ENCODE measurements at places on chromosomes 7 and 10.
A peak's percentile ranks its signal among the peaks of the same experiment; 100 is the strongest.

DNA sequence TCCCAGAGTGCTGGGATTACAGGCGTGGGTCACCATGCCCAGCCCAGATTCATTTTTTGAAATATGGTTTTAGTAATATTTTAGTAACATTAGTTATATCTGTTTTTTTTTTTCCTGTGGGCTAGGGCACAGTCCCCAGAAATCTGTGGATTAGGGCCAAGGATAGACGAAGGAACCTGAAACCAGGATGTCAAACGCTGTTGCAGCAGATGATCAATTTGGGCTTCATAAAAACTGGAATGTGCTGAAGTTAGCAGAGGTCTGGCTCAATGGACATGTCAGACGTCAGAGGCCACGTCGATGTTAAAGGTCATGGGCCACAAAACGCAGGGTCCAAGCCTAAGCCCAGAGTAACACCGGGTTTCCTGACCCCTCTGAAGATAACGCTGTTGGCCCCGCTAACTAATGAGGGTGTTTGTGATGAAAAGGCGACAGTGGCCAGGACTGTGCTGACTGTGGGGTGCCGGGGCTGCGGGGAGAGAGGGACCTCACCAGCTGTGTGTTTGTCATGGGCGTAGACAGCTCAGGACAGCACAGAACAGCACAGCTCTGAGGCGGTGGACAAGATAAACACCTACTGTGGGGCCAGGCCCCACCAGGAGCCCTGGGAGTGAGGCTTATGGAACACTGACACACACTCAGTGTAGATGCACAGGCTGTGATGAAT, 23.8 kb upstream of the GTPBP4 start:
- no peak for DNase-seq

- no peak for DNase-seq
Observed at GRCh38 chr7:151705636-151706276, 171.2 kb downstream of the PRKAG2 start.

DNA sequence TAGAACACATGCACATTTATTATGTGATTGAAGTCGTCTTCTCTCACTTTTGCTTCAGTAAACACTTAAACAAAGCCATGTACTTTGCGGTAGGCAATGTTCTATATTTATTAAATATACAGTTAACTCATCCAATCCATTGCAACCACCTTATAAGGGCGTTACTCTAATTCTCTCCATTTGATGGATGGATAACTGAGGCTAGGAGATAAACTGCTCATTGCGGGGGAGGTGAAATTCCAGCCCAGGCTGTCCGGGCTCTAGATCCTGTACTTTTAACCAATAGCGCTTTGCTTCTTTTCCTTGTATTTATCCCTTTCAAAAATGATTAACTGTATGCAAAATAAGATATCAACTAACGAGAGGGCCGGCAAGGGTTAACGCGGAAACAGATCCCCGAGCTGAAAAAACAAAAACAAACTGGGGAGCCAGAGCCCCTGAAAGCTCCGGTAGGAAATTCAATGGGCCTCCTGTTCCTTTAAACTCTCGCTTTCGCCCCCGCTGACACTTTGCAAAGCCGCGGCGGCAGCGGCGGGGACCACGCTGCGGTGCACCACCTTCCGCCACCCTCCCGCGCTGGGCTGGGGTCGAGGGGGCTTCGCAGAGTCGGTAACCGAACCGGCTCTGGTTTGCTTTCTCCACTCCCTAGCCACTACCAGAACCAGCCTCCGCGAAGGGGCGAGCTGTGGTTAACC, 1.0 kb upstream of the PLXDC2 start:
- DNase-seq, result no peak

GRCh38 chr10:85641479-85642009, 725.1 kb downstream of the GRID1 start:
- DNase-seq, result no peak

- no peak for DNase-seq
Observed at GRCh38 chr7:26460351-26461085, 168.9 kb downstream of the SNX10 start.

DNA sequence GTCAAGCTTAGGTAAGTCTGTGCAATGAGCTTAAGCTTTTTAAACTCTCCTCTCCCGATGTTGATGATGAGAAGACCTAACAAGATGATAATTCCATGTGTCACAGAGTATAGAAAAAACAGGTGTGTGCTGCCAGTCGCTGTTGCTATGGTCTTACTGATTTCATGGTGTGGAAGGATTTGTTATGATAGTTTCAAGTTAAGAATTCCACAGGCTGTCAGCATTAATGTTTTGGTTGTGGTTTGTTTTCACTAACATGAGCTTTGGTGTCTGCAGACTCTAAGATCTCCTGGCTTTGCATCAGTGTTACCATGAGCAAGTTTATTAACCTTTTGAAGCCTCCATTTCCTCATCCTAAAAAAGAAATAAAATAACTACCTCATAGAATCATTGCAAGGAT, 123.7 kb downstream of the NSUN6 start:
- no peak for DNase-seq

DNA sequence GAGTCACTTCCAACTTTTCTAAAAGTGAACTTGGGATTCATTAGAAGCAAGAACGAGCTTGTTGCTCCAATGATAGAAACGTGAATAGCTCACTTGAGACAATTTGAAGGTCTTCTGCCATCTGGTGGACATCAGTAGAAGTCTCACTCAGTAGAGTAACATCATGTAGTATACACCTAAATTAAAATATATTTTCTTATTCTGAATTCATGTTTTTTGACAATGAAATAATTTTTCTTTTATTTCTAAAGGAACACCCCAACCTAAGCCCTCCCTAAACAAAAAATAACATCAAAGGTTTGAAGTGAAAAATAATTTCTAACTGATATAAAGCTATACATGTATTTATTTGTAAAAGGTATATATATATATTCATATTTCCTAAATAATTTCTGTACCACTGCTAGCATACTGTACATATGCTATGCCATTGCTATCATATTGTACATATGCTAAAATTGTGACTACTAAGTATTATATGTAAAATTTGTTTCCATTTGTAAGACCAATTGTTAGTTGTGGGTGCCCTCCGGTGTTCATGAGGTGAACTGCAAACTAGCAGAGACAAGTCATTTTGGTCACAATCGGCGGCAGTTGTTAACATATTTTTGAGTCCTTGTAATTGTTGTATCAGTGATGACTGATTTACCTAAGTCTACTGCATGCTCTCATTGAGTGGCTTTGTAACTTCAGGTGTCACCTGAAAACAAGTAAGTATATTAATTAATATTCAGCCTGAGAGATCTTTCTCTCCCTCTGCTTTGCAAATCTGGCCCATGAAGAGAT, 121.9 kb downstream of the PTPRZ1 start:
- DNase-seq, result peak; percentile 81

DNA sequence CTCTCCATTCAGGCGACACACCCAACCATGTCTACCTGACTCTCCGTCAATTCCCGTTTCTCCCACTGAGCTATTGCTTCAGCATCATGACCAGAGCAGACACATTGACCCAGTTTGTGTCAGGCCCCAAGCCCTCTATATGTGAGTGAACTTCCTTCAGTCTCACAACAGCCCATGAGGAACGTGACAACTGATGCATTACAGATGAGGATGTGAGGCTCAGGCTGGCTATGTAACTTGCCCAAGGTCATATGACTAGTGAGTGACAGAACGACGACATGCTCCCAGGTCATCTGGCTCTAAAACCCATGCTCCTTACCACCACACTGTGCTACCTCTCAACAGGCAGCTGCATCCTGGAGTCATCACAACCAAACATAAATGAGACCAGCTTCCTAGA, 3.7 kb downstream of the TMEM140 start:
- DNase-seq, result no peak

DNA sequence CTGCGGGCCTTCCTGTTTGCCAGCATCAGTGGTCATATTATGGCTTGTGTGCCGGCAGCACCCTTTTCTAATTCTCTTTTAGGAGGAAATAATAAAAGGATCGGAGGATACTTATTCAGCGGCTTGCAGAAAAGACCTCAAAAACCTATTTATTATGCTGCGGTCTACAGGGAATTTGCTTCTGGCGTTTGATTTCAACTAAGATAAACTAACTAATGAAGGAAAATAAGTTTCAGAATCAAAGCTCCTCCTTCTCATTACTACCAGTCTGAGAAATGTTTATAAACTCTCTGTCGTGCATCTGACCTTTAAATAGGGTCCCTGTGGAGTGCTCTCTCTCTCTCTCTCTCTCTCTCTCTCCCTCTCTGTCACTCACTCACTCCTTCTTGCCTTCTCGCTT, 335.0 kb upstream of the GLI3 start:
- no peak for DNase-seq

DNA sequence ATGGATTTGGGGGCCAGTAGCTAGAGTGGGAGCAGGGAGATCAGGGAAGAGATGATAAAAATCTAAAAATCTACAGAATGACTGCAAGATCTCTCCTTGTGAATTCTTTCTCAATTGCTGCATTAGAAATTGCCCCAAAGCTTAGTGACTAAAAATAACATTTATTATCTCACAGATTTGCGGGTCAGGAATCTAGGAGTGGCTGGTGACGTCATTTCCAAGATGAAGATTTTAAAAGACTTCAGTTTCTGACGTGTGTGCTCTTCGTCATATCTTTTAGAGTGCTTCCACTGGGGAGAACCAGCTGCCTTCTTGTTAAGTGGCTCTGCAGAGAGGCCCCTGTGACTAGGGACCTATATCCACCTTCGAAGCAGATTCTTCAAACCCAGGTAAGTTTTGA, 112.6 kb downstream of the DGKI start:
- no peak for DNase-seq

DNA sequence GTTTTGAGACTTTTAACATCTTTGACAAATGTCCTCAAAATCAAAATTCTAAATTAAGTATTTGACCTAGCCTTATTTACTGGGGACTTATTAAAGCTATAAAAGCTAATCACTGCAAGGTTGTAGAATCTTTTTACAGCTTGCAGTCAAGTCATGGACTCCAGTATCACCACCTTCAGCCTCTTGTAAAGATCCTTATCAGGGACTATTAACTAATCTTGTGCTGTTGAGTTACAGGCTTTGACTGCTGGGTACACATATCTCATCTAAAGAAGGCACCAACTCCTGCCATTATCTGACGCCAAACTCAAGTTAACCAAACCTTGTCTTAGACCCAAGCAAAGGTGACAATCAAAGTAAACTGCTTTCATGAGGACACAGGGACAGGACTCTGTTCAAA, 621.0 kb upstream of the IGFBP3 start:
- no peak for DNase-seq
